ENCODE measurements at places on chromosomes 11 and 22.

DNA sequence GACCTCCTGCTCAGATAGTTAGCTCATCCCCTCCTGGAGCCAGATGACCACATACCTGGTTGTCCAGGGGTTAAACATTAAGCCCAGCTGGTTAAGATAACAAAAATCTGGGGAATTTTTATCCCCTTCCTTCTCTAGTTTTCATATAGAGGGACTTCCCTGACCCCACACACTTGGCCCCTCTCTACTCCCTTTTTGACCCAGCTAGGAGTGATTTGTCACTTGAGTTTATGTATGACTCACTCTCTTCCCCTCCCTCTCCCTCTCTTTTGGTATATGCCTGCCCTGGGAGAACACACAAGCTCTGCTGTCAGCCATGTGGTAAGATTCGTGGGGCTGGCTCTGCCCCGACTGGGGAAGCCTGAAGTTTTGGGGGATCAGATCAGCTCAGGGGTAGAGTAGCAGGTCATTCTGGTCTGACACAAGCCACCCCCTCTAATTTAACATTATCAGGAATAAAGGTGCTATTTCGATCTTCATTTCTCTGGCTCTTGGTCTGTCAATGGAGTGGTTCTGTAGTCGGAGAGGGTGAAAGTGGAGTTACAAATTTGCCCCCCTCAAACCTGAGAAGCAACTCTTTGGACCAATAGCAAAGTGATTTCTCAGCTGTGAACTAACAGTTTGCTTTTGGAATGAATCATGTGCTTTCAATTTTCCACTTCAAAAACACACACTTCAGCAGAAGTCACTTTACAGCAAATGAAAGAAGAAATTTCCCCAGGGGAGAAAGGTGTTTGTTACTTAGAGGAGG lies 415.3 kb upstream of the CADM1 start:
- DNase-seq, result no peak

- peak; percentile 53 for DNase-seq
These were observed 969 bp downstream of the CCDC117 start for GRCh38 chr22:28773461-28773867.

DNA sequence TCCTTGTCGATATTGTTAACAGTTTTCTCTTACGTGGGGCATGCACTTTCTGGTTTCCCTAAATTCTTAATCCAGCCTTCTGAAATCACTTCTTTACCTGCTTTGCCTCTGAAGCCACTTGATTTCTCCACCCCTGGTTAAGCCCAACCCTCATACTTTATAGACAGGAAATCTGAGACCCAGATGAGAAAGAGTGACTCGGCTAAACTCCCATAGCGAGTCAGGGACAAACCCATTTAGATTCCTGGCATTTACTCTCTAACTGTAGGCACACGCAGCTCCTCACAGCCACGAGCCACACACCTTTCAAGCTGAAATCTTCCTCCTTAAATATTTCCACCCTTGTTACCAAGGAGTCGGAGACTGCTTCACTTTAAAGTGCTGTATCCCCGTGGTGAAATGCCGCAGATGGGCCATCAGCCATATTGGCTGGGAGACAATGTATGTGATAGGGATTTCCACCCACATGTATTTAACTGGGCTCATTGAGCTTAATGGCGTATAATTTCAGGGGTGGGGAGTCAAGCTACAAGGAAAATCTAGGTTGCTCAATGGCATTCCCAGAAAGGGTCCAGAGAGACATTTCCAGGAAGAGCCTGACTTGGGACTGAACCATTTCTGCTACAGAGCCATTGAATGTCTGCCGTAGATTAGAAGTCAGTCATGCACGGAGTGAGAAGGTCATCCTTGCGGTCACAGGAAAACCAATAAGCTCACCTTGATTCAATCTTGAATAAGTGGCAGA lies 49.9 kb upstream of the GRK3 start:
- no peak for DNase-seq

GRCh38 chr11:132414451-132414850 lies 1044.0 kb downstream of the NTM start:
- DNase-seq, result no peak

DNA sequence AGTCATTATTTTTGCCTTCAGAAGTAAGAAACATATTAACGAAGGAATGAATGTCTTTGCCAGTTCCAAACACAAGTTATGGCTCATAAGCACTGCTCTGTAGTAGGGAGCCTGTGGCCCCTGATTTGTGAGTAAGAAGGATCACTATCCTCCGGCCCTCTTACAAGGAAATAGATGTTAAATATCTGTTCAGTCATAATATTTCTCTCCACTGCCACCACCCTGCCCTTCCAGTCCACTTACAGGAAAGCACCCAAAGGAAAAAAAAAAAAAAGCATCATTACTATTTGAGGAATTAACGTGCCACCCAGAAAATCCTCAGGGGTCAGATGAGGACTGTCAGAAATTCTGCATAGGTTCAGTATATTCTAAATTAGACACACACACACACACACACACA lies 123.4 kb downstream of the ETS1 start:
- no peak for DNase-seq

DNA sequence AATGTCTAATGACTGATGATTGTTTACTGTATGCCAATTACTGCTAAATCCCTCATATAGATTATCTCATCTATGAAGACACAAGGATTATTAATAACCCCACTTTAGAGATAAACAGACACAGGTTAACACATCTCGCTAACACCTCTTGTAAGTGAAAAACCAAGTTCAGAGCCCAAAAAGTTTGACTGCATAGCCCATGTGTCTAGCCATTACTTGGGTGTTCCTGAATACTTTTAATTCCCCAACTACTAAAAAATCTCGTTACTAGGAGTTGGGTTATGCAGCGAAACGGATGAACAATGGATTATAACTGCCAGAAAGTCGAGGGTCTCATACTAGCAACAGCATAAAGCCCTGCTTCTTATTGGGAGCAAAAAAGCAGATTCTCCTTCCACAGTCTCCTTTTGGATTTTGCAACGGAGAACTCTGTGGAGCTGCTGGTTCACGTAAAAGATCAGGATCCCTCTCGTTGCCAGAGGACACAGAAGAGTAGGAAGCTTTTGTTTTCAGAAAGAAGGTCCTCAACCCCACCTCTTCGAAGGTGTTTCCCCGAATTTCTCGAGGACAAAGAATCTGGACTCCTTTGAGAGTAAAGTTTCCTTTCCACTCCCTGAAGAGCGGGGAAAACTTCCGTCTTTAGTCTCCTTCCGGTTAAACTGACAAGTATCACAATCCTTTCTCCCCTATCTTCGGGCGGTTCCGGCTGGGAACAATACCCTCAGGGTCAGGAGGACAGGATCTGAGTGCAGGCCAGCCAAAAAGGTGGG lies 979 bp downstream of the ZBED5 start:
- peak; percentile 30 for DNase-seq

- DNase-seq, result no peak
These were observed 27.5 kb upstream of the OR10G7 start for GRCh38 chr11:124068601-124069110.

Measured in HCEC 1CT (cell line).